Peyer's patch (tissue), 4 donors: ENCODE measurements at places on chromosomes 7 and 10. TPM values are rescaled to one million over a fixed set of nuclear protein-coding genes. Genes with fewer than 3 reads are reported as not detected.

UPK3BL2 gene
- 29.1 TPM for total RNA-seq

RNF133 gene
- total RNA-seq = 5.0 TPM

LIPK gene
- not detected for total RNA-seq

CRYGN gene
- not detected for total RNA-seq

NYAP1 gene
- 0.38 TPM for total RNA-seq

PON1 gene
- not detected for total RNA-seq

LEP gene
- not detected for total RNA-seq

PTPN20 gene
- total RNA-seq = not detected

SEMA3C gene
- total RNA-seq = 120 TPM

DNA sequence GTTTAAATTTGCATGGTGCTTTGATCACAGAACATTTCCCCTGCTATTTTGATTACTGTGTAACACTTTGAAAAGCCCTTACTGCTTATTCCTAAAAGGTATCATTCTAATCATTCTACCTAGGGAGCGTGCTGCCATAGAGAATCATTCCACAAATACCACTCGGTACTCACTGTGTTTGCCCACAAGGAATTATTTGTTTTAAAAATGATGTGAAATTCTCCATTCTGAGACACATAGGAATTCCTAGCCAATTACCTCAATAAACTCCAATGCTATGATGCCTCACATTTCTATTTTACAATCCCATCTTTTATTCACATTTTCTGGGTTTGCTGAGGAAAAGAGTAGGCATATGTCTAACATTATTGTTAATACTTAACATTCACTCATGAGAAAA, 16.2 kb upstream of the TES start:
- DNase-seq = no peak

DNA sequence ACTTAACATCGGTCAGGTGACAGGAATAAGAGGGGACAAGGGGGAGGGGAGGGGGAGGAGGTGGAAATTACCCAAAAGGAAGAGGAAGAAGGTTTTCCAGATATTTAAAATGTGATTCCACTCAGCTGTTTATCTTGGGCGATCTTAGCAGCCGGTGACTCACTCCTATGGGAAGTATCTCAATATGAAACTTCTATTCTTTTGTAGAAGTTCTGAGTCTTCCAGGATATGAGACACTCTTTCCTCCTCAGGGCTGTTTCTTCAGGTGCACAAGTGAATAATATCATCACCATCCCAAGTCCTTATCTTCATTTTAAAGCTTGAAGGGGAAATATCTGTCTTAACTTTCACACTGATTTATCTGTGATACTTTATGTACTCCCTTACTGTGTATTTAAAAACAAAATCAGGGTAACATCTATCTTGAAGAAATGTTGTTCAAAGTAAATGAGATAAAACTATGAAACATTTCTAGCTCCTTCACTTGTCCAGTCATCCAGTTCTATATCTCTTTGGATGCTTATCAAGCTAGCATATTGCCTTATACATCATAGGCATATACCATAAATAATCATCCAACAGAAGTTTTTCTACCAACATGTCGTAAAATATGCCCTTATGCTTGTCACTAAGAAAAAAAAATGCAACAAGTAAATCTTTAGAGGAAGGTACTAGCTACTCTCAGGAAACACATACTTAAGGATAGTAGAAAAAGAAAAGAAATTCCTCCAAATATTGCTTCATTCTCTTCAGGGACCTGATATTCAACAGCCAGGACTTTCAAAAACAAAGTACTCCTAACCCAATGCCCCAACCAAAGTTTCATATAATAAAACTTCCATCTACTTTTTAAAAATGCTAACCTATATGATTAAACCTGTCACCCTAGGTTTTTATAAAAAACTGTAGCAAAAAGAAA, 13.7 kb downstream of the DOCK4 start:
- no peak for DNase-seq

DNA sequence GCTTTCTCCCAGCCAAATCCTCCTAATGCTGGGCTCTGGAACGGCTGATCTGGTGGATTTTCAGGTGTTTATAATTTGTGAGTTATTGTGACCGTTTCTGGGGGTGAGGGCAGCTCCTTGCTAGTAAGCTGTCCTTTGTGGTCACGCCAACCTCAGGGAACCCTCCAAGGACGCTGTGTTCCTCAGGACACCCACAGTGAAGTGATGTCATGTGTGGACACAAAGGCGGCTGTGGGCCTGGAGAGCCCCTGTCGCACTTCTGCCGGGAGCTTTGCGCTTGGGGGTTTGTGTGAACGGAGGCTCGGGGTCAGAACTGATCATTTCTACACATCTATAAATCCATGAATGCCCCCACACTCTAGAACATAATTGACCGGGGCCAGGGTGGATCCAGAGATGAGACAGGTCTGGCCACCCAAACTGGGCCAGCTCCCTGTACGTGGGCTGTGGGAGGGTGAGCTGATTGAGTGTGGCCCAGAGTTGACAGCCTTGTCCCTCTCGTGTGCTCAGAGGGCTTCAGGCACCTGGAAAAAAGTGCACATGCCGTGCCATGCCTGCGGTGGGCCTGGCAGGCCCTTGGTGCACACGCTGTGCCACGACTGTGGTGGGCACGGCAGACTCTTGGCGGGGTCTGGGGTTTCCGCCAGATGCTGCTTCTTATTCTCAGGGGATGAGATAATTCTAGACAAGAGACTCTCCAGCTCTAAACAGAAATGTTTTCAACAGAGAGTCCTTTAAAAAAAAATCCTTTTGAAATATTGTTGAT, 130.2 kb downstream of the VIPR2 start:
- DNase-seq = peak; percentile 37

DNA sequence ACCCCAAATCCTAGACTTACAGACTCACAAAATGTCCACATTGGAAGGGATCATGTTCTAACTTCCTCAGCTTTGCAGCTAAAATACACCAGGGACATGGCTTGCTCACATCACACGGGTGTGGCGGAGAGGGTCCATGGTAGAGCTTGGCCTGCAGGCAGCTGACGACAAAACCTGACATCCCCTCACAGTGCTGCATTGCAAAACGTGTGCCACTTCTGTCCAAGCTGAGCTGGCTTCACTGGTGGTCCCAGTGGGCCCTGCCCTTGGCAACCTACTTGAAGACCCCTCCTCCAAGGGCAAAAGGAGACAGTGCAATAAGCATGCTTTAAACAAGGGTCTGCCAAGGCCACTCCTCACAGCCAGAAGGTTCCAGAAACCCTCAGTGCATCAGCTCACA, 21.9 kb downstream of the ANXA11 start:
- DNase-seq = no peak

DNA sequence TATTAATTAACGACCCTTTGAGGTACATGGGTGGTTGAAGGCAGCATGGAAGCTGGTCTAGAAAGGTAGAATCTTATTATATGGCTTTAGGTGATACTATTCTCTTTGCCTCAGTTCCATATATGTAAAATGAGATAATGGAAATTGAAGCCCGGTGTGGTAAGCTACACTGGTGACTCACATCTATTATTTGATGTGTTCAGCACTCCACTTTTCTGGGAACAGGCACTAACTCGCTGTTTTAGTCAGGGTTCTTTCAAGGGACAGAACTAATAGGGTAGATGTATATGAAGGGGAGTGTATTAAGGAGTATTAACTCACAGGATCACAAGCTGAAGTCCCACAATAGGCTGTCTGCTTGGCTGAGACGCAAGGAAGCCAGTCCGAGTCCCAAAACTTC, 4.4 kb upstream of the TRUB1 start:
- no peak for DNase-seq

GRCh38 chr10:118701529-118702323, 53.0 kb downstream of the CACUL1 start:
- no peak for DNase-seq

DNA sequence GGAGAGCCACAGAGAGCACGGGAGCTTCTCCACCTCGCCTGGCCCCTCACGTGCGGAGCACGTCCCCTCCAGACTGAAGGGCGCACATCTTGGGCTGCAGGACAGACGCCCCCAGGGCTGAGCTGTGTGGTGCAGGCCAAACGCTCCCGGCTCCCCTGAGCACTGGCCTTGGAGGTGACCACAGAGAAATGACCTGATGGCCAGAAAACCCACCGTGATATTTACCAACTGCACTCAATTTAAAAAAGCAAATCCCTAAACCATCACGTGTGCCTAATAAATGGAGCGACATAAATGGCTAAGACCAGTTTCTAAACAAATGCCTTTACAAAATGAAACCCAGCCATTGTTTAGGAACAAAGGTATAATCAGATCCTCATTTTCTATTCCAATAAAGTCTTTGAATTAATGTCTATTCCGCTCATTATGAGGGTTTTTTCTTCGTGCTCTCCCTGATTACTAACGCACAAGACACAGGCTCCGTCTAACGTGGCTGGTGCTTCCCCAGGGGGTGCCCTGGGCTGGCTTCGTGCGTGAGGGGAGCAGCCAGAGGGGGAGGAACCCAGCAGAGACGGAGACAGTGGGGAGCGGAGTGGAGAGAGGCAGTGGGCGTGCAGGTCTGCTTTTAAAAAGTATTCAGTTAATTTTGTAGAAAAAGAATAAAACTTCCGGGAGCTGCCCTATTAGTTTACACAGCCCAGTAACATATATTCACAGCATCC, 190.3 kb downstream of the DNAJB6 start:
- DNase-seq = no peak

DNA sequence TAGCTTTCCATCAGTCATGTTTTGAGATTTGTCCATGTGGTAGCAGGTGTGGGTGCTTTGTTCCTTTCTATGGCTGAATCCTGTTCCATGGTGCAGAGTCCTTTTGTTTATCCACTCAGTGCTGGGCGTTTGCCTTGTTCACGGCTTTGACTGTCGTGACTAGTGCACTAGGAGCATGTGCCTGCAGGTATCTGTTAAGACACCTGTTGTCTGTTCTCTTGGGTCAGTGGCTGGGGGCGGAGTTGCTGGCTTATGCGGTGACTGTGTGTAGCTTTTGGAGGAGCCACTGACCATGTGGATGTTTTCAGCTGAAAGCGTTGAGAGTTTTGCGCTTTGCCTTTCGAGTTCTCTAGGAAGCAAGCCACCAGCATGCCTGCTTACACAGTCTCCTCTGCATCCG, 573.1 kb upstream of the FOXK1 start:
- no peak for DNase-seq

- DNase-seq = no peak
These were observed 873.9 kb upstream of the MBL2 start for GRCh38 chr10:53646525-53646924.

GRCh38 chr10:4865945-4866661, 40.1 kb downstream of the AKR1E2 start:
- no peak for DNase-seq

DNA sequence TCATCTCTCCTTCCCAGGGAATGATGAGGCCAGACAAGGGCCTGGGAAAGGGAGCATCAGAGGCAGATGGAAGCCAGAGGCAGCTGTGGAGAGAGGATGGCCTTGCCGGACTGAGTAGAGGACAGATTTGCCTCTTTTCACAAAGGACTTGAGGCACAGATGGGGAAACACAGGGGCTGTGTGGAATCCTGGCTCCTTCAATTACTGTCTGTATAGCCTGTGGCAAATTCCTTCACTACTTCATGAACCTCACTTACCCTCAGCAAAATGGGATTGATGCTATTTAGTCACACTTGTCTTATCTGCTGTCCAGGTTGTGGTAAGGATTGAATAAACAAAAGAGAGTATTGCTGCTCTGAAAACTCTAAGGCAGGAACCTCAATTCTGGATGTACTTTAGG, 40.3 kb downstream of the SLC25A28 start:
- DNase-seq = no peak

GRCh38 chr7:98879979-98880315, 1.6 kb downstream of the TRRAP start:
- DNase-seq = no peak
